ENCODE measurements at places on chromosomes 13 and 19.

DNA sequence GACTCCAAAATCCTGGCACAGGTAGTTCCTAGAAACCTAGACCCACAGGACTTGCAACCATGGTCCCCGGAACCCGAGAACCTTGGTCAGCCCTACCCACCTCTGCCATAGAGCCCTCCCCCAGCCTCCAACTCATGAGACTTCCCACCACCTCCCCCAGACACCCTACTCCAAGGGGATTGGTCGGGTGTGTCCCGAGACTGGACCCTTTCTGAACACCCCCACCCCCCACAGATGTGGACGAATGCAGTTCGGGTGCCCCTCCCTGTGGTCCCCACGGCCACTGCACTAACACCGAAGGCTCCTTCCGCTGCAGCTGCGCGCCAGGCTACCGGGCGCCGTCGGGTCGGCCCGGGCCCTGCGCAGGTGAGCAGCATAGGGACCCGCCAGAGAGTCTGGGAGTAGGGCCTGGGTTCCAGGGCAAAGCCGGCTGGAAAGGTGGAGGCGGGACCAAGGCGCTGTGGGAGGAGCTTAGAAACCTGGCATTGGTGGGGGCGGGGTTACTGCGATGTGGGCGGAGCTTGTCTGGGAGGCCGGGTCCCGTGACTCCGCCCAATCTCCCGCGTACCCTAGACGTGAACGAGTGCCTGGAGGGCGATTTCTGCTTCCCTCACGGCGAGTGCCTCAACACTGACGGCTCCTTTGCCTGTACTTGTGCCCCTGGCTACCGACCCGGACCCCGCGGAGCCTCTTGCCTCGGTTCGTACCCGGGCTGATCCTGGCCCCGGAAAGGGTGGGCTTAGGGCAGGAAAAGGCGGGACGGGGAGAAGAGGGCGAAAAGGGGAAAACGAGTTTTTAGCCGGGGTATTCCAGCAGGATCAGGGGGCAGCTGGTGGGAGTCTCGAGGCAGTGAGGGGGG, 11.9 kb downstream of the LTBP4 start:
- peak; percentile 70 for DNase-seq
- no peaks in the 10 kb centered on the region for H3K27me3 ChIP-seq
- H3K36me3 ChIP-seq, result no peaks in the 10 kb centered on the region
- peaks cover 43% of the 10 kb centered on the region for H3K4me1 ChIP-seq
- no peak overlapping the region for H3K4me3 ChIP-seq

DNA sequence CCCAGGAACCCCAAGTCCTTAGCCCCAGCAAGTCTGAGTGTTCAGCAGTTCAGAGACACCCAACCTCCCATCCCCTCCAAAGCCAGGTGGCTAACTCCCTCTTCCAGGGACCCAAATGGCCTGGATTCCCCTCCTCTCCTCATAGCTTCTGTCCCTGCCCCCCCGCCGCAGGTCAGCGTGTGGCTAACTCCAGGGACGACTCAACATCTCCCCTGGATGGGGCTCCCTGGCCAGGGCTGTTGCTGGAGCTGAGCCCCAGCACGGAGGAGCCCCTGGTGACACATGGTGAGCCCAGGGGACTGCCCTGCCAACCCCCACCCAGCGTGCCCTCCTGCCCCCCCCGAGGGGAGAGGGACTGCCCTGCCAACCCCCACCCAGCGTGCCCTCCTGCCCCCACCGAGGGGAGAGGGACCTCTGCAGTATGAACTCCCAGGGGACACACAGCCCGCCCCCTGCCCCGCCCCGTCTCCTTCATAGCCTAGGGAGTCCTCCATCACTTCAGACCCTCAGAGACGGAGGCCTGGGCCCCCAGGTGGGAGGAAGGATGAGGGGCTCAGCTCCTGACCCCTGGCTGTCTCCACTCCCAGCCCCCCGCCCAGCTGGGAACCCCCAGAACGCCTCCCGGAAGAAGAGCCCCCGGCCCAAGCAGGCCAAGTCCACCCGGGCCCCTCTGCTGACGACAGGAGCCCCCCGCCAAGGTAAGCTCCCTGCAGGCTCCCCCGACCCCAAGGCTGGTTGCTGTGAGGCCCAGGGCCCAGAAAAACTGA, 1.7 kb downstream of the SSC5D start:
- H3K27me3 ChIP-seq, result no peaks in the 10 kb centered on the region
- H3K4me1 ChIP-seq, result peaks cover 22% of the 10 kb centered on the region
- H3K4me3 ChIP-seq, result no peak overlapping the region
- DNase-seq, result no peak

- H3K27ac ChIP-seq, result 0 out of 2 replicates have a peak overlapping the region, but pooled peaks have one; percentile 18
- no peak for DNase-seq
- H3K4me1 ChIP-seq, result peaks cover 5% of the 10 kb centered on the region
- no peaks in the 10 kb centered on the region for H3K27me3 ChIP-seq
Observed at GRCh38 chr19:47390533-47391488, 28.5 kb downstream of the MEIS3 start.

DNA sequence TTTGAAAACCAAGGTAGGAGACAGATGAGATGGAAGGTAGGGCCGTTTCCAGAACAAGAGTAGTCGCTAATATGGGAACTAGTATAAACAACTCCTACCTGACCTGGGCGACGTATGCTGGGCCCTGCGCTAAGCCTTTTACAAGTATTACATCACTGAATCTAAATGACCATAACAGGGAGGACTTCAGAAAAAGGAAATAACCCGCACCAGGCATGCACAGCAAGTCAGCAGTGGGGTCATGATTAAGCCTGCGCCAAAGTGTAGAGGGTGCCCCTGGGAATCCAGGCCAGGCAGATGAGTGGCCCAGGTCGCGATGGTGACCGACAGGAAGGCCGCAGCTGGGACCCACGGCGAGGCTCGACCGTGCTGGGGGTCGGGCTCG, 613 bp downstream of the ATP13A1 start:
- peak; percentile 85 for DNase-seq
- peaks cover 24% of the 10 kb centered on the region for H3K36me3 ChIP-seq
- peak overlapping the region; percentile 77 for H3K27ac ChIP-seq
- H3K27me3 ChIP-seq, result no peaks in the 10 kb centered on the region
- H3K4me1 ChIP-seq, result peaks cover 20% of the 10 kb centered on the region
- H3K4me3 ChIP-seq, result peak overlapping the region; percentile 98

GRCh38 chr19:38698225-38699026, 45.8 kb downstream of the CAPN12 start:
- H3K27ac ChIP-seq, result no peak overlapping the region
- H3K4me3 ChIP-seq, result no peak overlapping the region
- peaks cover 23% of the 10 kb centered on the region for H3K4me1 ChIP-seq
- H3K27me3 ChIP-seq, result no peaks in the 10 kb centered on the region

DNA sequence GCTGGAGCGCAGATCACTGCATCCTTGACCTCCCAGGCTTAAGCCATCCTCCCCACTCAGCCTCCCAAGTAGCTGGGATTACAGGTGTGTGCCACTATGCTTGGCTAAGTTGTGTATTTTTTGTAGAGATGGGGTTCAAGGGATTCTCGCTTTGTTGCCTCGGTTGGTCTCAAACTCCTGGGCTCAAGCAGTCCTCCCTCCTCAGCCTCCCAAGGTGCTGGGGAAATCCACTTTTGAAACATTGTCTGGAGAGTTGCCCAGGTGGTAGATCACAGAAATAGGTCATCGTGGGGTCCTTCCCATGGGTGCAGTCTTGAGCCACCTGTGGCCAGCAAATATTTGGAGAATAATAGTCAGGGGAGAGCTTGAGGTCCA, 5.2 kb downstream of the LDLR start:
- H3K27ac ChIP-seq, result 0 out of 2 replicates have a peak overlapping the region, but pooled peaks have one; percentile 16
- H3K4me3 ChIP-seq, result no peak overlapping the region
- H3K27me3 ChIP-seq, result no peaks in the 10 kb centered on the region
- peaks cover 29% of the 10 kb centered on the region for H3K4me1 ChIP-seq
- H3K36me3 ChIP-seq, result peaks cover 57% of the 10 kb centered on the region
